ENCODE measurements at places on chromosomes 3 and 15.

- H3K36me3 ChIP-seq: no peaks in the 10 kb centered on the region
- no peaks in the 10 kb centered on the region for H3K4me1 ChIP-seq
- no peak overlapping the region for H3K27ac ChIP-seq
- DNase-seq: no peak
Observed at GRCh38 chr3:45806072-45806471, 9.7 kb upstream of the SLC6A20 start.

DNA sequence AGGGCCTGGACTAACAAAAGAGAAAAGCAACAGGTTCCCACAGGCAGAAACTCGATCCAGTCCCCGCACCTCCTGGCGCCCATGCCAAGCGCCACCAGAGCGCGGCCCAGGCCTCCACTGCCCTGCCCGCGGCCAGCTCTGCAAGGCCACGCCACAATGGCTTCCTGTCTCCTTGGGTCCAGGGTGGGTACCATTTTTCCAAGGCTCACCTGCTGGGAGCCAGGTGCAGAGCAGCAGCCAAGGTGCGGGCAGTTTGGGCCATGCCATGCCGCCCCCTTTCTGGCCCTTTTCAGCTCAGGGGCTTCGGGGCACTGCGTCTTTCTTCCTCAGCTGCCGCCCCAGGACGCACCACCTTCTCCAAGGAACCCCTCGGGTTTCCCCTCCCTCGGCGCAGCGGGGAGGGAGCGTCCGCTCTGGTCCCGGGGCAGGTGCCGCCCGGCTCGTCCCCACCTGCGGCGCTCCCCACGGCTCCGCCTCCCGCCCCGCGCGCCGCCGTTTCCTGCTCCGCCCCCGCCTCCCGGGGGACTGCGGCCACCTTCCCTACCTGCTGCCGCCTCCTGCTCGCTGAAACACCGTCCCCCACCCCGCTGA, at the start of gene ILDR1:
Gene ILDR1 (minus strand): TSS at position 437 of the 591 bp plus-strand sequence. CDS start 170 bp downstream, at position 267.
- H3K36me3 ChIP-seq: no peaks in the 10 kb centered on the region
- peak within 1 kb of the TSS; percentile 35 for H3K27ac ChIP-seq
- no peak for DNase-seq
- peaks cover 9% of the 10 kb centered on the region for H3K4me1 ChIP-seq
- peaks cover 7% of the 10 kb centered on the region for H3K27me3 ChIP-seq
- H3K4me3 ChIP-seq: peak within 1 kb of the TSS; percentile 47

- no peak overlapping the region for H3K27ac ChIP-seq
- DNase-seq: no peak
- H3K4me3 ChIP-seq: no peak overlapping the region
- no peaks in the 10 kb centered on the region for H3K4me1 ChIP-seq
- H3K36me3 ChIP-seq: peaks cover 48% of the 10 kb centered on the region
- no peaks in the 10 kb centered on the region for H3K27me3 ChIP-seq
Observed at GRCh38 chr3:9056581-9056980, 93.3 kb upstream of the RAD18 start.

- H3K36me3 ChIP-seq: no peaks in the 10 kb centered on the region
- peaks cover 8% of the 10 kb centered on the region for H3K4me1 ChIP-seq
- H3K4me3 ChIP-seq: no peak overlapping the region
- DNase-seq: no peak
- no peaks in the 10 kb centered on the region for H3K27me3 ChIP-seq
Observed at GRCh38 chr3:194103983-194104751, 31.8 kb upstream of the HES1 start.

DNA sequence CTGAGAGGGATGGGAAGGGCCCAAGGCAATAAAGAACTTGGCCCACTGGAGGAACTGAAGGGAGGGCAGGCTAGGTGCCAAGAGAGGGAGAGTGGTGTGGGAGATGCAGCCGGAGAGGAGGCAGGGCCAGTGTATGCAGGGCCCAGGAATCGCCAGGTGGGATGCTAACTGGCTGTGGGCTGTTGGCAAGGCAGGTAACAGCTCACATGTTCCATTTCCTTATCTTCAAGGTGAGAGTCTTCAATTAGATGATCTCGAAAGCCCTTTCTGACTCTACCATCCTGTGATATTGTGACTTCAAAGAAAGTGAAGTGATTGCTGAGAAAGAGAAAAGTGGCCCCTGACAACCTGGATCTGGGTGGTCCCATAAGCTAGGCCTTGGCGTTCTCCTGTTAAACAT, 49.0 kb downstream of the CASR start:
- H3K27ac ChIP-seq: no peak overlapping the region
- peaks cover 8% of the 10 kb centered on the region for H3K27me3 ChIP-seq
- no peaks in the 10 kb centered on the region for H3K4me1 ChIP-seq
- DNase-seq: no peak

DNA sequence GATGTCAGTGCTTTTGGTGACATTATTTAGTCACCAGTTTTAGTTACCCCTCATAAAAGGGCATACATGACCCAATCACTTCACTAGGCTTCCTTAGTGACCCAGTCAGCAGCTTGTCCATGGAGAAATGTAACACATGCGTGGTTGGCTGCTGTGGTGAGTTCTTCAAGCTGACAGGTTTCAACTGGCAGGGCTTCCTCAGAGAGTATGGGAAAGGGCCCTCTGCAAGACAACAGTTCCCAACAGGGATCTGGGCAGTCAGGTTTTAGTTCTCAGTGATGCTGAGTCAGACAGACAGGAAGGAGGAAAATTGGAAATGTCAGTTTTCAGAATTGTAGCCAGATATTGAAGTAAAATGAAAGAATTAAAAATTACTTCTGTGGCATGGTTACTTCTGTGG, 282.5 kb downstream of the TBL1XR1 start:
- H3K4me1 ChIP-seq: no peaks in the 10 kb centered on the region
- no peak overlapping the region for H3K4me3 ChIP-seq
- no peak overlapping the region for H3K27ac ChIP-seq
- no peak for DNase-seq

DNA sequence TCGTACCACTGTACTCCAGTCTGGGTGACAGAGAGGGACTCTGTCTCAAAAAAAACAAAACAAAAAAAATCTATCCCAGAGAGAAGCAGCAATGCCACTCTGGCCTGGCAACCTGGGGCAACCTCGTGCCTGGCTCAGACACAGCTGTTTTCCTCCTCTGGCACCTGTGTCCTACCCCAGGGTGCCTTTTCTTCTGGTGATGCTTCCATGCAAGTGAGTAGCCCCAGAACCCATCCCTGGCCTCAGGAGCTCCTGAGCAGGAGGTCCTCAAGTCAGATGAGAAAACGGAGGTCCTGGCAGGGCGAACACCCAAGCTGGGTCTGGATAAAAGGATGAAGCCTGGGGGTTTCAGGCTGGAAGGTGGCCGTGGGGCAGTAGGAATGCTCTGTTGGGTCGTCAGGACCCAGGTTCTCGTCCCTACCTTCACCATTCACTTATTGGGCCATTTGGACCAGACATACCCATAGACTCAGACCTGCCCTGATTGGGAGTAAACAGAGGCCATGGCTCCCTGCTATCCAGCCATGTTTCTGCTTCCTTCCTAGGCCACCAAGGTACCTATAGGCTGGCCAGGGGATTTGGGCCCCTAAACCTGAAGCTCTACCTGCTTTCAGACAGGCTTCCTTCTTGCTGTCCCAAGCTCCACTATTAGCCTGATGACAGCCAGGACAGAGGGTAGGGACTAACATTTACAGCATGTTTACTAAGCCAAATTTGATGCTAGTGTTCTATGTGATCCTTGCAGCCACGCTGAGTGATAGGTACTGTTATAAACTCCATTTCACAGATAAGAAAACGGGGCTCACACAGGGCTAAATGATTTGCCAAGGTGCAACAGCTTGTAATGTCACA, 102.2 kb downstream of the DAPK2 start:
- H3K36me3 ChIP-seq: no peaks in the 10 kb centered on the region
- H3K4me3 ChIP-seq: no peak overlapping the region
- no peak for DNase-seq
- peaks cover 35% of the 10 kb centered on the region for H3K4me1 ChIP-seq
- no peaks in the 10 kb centered on the region for H3K27me3 ChIP-seq

GRCh38 chr3:2862366-2862765, 247.8 kb downstream of the IL5RA start:
- no peak overlapping the region for H3K27ac ChIP-seq
- no peak for DNase-seq
- no peak overlapping the region for H3K4me3 ChIP-seq

- no peaks in the 10 kb centered on the region for H3K4me1 ChIP-seq
- H3K4me3 ChIP-seq: no peak overlapping the region
Observed at GRCh38 chr3:41526995-41527573, 327.8 kb downstream of the CTNNB1 start.

GRCh38 chr3:168325684-168326083, 230.0 kb upstream of the GOLIM4 start:
- no peak overlapping the region for H3K4me3 ChIP-seq
- H3K36me3 ChIP-seq: no peaks in the 10 kb centered on the region
- no peak for DNase-seq
- no peak overlapping the region for H3K27ac ChIP-seq
- H3K4me1 ChIP-seq: no peaks in the 10 kb centered on the region
- no peaks in the 10 kb centered on the region for H3K27me3 ChIP-seq

DNA sequence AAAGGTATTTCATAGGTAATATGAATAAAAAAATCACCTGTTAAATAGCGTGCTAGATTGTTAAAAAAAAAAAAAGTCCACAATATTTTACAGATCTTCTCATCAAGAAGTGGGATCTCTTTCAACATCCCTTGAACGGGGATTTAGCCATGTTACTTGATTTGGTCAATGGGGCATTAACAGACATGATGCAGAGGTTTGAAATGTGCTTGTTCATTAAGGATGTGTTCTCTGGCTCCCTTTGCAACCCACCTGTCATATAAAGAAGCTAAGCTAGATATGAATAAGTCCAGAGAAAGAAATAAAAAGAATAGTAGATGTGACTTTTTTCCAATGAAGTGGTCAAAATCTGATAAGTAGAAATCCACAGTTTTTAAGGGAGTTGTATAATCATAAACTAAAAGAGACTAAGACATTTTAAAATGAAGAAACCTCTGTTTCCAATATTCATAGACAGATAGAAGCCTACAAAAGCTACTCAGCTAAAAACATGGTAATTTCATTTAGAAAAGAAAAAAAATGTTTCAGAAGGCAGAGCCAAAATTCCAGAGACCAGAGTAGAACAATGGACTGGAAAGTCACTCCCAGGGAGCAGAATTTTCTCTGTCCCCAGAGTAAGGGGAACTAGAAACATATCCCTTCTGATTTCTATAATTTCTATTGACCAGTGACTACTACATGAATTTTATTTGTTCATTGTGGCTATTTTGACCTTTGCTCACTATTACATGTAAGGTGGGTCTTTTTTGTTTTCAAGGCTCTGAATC, 79.2 kb downstream of the PLSCR2 start:
- H3K4me3 ChIP-seq: no peak overlapping the region
- no peaks in the 10 kb centered on the region for H3K36me3 ChIP-seq
- no peak overlapping the region for H3K27ac ChIP-seq
- peaks cover 6% of the 10 kb centered on the region for H3K4me1 ChIP-seq
- no peaks in the 10 kb centered on the region for H3K27me3 ChIP-seq

DNA sequence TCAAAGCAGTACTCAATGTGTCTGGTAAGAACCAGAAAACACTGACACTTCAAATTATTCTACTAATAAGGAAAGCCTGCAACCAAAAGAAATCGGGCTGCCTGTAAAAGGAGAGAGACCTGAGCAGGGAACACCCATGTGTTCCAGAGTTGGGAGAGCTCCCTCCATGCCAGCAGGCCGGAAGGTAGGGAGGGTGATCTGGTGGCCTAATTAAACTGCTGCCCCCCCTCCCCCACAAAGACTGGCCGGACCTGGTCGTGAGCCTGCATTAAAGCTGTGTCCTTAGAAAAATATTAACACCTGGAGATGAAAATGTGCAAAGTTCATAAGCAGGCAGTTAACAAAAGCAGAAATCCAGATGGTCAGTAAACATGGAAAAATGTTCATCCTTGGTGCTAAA, 170.6 kb upstream of the BHLHE40 start:
- H3K4me3 ChIP-seq: no peak overlapping the region
- no peak overlapping the region for H3K27ac ChIP-seq
- no peaks in the 10 kb centered on the region for H3K4me1 ChIP-seq
- no peaks in the 10 kb centered on the region for H3K27me3 ChIP-seq
- no peak for DNase-seq
- H3K36me3 ChIP-seq: no peaks in the 10 kb centered on the region

DNA sequence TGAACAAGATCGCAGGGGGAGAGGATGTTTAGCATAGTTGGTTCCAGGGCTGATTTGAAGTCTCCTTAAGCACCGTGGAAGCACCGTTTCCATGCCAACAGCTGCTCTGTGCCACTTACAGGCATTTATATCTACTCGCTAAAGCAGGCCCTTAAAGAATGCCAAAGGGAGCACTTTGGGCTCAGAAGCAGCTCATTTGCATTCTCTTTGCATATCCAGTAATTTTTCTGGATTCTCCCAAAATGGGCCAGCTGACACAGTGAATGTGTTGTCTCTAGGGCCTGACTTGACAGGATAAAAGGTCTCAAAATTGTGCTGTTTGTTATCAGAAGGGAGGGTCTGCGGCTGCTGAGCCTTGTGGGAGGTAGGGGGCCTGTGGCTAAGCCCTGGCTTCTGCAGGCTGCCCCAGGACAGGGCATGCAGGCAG, 138.6 kb downstream of the FBLN2 start:
- no peak for DNase-seq
- H3K4me1 ChIP-seq: no peaks in the 10 kb centered on the region
- H3K4me3 ChIP-seq: no peak overlapping the region
- peaks cover 26% of the 10 kb centered on the region for H3K27me3 ChIP-seq
- H3K36me3 ChIP-seq: no peaks in the 10 kb centered on the region

DNA sequence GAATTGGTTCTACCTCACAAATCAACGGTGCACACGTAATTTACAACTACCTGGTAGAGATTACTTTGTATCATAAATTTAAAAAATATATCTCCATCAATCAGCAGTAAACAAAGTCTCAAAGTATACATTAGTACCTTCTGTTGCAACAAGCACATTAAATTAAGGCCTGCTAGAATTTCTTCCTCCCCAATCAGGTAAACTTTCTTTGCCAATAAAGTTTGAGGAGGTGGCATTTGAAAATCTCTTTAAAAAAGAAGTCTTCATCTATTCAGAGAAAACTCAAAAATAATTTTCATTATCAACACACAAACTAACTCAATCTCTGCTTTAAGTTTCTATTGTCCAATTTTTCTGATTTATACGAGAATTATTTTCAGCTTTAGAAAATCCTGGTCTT, 4.4 kb downstream of the CCNL1 start:
- no peak overlapping the region for H3K27ac ChIP-seq
- DNase-seq: no peak
- H3K4me1 ChIP-seq: peaks cover 49% of the 10 kb centered on the region
- H3K4me3 ChIP-seq: peak overlapping the region; percentile 94

GRCh38 chr15:48177383-48177765, 721 bp downstream of the MYEF2 start:
- no peak overlapping the region for H3K27ac ChIP-seq
- peaks cover 15% of the 10 kb centered on the region for H3K4me1 ChIP-seq
- peaks cover 21% of the 10 kb centered on the region for H3K27me3 ChIP-seq
- peak overlapping the region; percentile 58 for H3K4me3 ChIP-seq

DNA sequence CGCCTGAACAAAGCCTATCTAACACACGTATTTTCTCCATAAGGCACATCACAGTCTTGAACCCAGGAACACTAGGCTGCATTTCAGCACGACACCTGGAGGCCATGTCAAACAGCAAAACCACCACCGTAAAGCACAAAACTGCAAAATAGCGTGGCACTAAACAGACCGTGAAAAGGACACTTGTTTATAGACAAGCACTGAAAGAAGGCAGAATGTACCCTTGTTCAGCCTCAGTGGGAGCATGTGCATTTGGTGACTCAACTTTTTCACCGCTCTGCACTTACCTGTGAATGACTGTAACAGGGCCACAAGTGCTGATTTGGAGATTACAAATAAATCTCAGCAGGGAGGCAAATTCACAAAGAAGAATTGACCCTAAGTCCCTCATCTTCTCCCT, 80.8 kb downstream of the ISG20 start:
- no peak overlapping the region for H3K27ac ChIP-seq
- H3K27me3 ChIP-seq: peaks cover 14% of the 10 kb centered on the region
- no peaks in the 10 kb centered on the region for H3K4me1 ChIP-seq
